ENCODE measurements at places on chromosomes 2 and 18.

DNA sequence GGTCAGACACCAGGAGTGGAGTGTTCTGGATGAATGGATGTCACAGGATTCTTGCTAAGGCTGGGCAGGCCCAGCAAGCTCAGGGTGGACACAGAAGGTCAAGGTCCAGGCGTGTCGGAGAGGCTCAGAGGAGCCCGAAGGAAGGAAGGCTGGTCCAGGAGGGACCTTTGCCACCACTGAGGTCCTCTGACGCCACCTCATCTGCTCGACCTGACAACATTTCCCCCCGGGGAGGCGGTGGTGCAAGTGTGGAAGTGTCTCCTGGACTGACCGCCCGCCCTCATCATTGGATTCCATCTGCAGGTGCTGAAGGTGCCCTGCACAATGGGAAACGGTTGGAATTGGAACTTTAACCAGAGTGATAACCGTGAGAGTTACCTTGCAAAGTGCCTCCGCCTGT lies 124.6 kb downstream of the RTP5 start:
- DNase-seq, result no peak

- no peak for DNase-seq
Observed at GRCh38 chr2:71892423-71892730, 255.3 kb downstream of the CYP26B1 start.

DNA sequence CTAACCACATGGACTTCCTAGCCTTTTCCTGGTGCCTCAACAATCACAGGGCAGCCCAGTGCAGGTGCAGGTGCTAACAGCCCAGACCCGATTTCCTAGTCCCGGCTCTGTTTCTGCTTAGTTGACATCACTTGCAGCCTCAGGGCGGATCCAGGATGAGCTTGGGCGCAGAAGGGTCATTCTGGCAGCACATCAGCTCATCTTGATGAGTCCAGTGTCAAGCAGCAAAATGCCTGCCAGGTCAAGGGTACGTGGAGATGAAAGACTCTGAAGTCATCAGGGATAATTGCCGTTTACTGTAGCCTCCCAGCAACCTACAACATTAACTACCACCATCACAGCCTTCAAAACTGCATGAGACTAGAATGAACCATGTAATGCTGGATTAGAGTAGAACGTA lies 39.4 kb upstream of the EFHD1 start:
- DNase-seq, result no peak

DNA sequence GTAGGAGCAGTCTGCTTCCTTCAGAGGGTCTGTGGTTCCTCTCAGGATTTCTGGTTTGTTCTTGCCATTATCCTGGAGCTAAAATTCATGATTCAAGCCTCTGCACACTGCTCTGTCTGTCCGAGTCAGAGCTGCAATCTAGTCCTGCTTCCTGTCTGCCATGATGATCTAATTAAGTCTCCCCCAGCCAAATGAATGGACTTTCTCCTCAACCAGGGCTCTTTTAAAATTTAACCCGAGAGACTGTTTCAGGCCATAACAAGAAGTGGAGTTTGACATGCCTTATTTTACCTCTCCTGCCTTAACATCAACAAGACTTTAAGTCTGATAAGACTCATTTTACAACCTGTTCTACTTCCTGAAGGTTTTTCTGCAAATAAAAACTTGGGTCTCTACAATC lies 1009.6 kb upstream of the DDX18 start:
- DNase-seq, result no peak

DNA sequence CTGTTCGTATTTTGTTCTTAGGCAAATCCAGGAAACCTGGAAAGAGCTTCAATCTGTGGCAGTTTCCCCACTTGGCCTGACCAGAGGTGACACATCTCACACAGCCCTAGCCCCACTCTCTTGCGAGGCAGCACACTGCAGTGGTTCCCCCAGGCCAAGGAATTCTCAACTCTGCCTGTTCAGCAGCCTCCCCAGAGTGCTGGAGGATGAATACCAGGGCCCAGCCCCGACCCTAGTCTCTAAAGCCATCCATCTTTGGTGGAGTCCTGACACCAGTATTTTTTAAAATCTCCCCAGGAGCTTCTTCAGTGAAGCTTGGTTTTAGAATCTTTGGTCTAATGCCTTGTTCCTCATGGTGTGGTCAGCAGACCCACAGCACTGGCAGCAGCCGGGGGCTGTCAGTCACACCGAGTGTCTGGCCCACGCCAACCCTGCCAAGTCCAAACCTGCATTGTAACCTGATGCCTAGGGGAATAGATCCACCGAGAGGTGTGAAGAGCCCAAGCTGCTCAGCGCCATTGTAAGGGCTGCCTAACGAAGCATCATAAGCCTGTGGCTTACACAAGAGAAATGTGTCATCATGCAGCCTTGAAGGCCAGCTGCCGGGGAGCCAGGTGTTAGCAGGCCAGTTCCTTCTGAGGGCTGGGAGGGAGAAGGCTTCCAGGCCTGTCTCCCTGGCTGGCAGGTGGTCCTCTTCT lies 428.7 kb upstream of the ID2 start:
- no peak for DNase-seq

GRCh38 chr18:77777163-77777562 lies 527.5 kb downstream of the GALR1 start:
- DNase-seq, result no peak

DNA sequence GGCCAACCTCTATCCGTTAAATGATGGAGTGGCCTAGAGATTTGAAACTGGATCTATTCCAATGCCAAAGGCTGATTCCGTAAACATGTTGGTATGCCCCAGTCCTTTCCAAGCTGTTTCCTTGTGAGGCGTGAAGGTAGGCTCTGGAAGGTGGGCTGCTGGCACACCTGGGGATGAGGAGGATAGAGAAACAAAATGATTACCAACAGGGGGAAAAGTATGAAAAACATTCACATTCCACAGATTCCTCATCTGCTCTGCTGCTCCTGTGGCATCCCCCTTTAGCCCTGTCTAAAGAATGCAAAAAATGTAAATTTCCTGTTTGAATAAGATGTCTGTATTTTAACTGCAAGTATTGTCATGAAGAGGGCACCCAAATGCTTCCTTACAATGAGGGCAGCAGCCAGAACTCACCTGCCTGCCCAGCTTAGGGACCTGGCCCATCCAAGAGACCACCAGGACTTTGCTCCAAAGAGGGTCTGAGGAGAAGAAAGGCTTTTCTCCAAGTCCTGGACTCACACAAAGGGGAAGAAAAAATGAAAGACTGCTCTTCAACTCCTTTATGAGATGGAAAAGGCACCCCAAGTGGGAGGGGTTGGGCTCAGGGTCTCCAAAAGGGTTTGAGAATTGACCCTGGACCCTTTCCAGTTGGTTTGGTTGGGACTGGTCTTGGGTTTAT lies 132.3 kb upstream of the PELI1 start:
- DNase-seq, result peak; percentile 38

DNA sequence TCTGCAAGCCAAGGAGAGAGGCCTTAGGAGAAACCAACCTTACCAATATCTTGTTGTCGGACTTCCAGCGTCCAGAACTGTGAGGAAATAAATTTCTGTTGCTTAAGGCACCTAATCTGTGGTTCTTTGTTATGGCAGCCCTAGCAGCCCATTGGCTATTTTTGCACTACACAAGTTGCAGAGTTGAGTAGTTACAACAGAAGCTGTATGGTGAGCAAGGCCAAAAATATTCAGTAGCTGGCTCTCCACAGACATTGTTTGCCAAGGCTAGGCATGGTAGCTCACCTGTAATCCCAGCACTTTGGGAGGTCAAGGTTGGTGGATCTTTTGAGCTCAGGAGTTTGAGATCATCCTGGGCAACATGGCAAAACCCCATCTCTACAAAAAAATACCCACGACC lies 27.1 kb upstream of the SCYGR1 start:
- peak; percentile 94 for DNase-seq

GRCh38 chr2:66343259-66343658 lies 91.7 kb upstream of the MEIS1 start:
- no peak for DNase-seq

DNA sequence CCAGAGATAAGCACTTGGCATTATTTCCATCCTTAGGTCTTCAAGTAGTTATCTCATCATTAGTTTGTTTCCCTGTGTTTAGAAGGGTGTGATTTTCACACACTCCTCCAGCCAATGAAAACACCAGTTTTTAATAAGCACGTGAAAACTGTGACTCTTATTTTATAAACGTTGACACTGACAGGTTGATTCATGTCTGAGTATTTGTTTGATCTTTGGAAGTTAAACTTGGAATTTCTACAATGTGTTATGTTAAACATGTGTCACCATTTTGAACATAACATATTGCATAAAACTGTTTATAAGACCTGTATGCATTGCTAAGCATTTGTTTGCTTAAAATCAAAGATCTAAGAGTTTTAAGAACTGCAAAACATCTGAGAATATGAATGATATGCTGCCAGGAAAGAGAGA lies 27.6 kb downstream of the SLC40A1 start:
- DNase-seq, result peak; percentile 31

GRCh38 chr2:181004647-181005325 lies 24.4 kb downstream of the UBE2E3 start:
- DNase-seq, result no peak

GRCh38 chr2:20411361-20411894 lies 35.4 kb upstream of the RHOB start:
- peak; percentile 86 for DNase-seq

DNA sequence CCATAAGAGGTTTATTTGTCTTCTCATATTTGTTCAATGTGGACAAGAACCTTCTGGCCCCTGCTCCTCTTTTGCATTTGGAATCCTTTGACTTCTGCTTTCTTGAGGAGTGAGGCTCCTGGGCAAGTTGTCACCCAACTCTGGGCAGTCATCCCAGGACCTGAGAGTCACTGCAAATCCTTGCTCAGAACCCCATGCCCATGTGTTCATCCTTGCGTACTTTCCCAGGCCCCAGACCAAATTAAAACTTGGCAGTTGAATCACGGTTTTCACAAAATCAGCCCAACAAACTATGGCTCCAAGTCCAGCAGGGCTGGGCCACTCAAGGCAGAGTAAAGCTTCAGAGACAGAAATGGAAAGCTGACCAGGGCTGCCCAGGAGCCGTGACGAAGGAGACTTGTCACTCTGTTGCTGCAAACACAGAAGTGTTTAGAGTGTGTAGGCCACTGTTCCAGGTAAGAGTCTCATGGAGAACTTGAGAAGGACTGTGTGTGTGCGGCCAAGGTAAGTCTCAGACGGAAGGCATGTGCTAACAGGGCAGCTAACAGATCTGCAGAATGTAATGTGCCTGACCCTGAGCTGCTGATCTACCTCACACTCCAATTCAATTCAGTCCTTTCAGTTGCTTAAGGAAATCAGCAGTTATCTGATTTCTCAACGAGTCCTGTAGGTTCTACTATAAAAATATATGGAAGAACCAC lies 549.4 kb upstream of the HS6ST1 start:
- DNase-seq, result no peak

DNA sequence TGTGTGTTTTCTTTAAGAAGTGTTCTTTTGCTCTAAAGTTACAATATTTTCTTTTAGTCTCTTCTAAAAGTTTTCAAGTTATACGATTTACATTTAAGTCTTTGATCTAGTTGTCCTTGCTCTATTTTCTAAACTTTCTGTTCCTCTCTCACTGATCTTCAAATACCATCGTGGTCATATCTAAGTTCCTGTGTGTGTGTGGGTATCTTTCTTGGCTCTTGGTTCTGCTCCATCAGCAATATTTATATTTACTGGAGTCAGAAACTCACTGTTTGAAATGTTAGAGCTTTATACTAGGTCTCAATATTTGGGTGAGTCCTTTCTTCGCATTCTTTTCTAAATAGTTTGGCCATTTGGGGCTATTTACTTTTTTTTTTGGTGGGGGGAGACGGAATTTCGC lies 77.3 kb downstream of the COPS8 start:
- DNase-seq, result no peak

GRCh38 chr2:183925281-183925680 lies 673.0 kb upstream of the ZNF804A start:
- no peak for DNase-seq

DNA sequence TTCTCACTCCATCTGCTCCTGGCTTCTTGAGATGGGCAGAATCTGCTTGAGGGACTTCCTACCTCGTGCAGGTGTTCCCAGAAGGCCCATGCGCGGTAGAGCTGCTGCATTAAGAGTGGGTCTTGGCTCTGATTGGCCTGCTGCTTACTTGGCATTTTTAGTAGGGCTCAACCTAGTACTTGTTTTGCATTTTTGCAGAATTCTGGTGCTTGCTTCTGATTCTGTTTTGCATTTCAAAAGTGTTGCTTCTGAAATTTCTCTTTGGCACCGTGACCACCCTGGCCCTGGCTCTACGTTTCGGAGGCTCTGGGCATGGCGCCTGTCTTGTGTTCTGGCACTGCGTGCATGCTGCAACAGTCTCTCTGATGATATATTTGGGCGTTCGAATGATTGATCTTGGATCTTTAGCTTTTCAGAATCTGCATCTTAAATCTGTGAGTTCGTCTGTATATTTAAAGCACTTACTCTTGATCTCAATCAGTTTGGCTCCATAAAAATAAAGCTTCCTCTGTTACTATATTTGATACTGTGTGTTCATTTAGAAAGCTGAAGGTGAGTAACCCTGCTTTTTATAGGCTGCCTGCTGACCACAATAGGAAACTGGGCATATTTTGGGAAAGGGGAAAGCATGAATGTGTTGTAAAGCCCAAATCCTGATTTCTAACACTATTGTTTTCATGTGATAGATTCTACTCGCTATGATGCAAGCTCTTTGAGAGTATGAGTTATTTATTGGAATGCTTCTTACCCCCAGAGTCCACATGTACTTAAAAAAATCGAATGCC lies 22.2 kb downstream of the EFR3B start:
- DNase-seq, result no peak

- no peak for DNase-seq
Observed at GRCh38 chr2:25276569-25277465, 64.9 kb downstream of the DNMT3A start.

DNA sequence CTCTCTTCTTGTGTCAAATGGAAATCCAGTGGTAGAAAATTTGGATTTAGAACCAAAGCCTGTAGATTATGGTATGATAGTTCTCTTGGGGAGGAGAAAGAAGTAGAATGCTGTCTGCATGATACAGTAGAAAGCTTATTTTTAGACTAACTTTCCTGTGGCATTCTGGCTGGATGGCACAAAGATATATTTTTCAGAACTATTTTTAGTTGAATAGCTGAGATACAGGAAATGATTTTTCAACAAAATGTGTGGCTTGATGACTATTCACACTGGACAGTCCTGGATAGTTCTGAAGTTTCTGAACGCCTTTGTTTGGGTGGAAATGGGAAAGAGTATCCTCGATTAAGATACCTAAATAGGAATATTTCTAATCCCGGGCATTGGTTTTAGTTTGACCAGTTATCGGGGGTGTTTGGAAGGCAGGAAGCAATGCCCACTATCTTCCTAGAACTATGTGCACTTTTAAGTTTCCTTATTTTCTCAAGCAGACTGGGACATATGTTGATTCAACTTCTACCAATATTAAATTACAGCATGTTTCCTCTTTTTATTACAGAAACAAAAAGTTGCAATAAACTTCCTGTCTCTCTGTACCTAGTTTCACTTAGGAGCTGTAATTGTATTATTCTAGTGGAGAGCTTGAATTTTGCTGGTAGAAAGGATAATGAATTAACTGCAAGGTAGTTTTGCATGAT lies 32.1 kb downstream of the GDF7 start:
- DNase-seq, result no peak

GRCh38 chr2:114316532-114317300 lies 125.7 kb upstream of the DPP10 start:
- DNase-seq, result no peak
